Melanocyte of skin (primary cell): ENCODE measurements at places on chromosomes 6 and 20. TPM values are rescaled to one million over a fixed set of nuclear protein-coding genes. Genes with fewer than 3 reads are reported as not detected.

The HLA-DRB1 gene
- 8.9 and 18.9 TPM in 2 replicates for total RNA-seq

The GGT7 gene
- total RNA-seq = 7.4 and 8.0 TPM in 2 replicates

The RSPH3 gene
- 4.8 and 5.8 TPM in 2 replicates for total RNA-seq

The TMEM170B gene
- 1.00 and 2.3 TPM in 2 replicates for total RNA-seq

The CPNE5 gene
- under 0.01 and 0.36 TPM in 2 replicates for total RNA-seq

The SIRPB2 gene
- not detected in 2 replicates for total RNA-seq

The RSPO3 gene
- total RNA-seq = 0.36 TPM in 1 of 2 replicates, not detected in the other

The HTR1E gene
- total RNA-seq = not detected in 2 replicates

The BANF2 gene
- not detected in 2 replicates for total RNA-seq

The CD93 gene
- not detected in 2 replicates for total RNA-seq

The LTV1 gene
- 20.3 and 20.4 TPM in 2 replicates for total RNA-seq

The FAM217A gene
- not detected in 2 replicates for total RNA-seq

The RAMACL gene
- total RNA-seq = 0.69 and 4.7 TPM in 2 replicates

The RIPPLY2 gene
- not detected in 2 replicates for total RNA-seq

The DNAH8 gene
- total RNA-seq = not detected in 2 replicates

The DNMT3B gene
- 1.0 and 2.5 TPM in 2 replicates for total RNA-seq

The FAM110A gene
- total RNA-seq = 2.9 and 3.3 TPM in 2 replicates

The IRF4 gene
- total RNA-seq = 182 and 186 TPM in 2 replicates

The CFAP206 gene
- 1.1 and 1.3 TPM in 2 replicates for total RNA-seq

The TGM3 gene
- total RNA-seq = not detected in 2 replicates
